ENCODE measurements at places on chromosomes 4 and X.
A peak's percentile ranks its signal among the peaks of the same experiment; 100 is the strongest.

DNA sequence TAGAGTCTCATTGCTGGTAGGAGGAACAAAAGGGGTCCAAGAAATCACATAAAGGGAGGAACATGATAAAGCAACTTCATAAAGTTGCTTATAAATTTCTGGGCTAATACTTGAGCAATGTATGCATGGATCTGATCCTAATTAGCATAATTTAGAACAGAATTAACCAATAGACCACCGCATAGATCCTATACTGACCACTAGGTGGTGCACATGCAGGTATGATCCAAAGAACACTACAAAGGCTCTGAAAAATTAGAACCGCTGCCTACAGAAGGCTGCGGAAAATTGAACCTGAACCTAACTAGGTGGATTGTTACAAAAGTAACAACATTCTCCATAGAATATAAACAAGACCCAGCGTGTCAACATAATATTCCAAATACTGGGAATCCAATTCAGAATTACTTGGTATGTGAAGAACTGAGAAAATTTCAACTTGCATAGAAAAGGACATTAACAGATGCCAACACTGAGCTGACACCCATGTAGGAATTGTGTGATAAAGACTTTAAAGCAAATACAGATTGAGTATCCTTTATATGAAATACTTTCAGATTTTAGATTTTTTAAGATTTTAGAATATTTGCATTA lies 23.3 kb downstream of the BRCC3 start:
- DNase-seq = peak; percentile 71

DNA sequence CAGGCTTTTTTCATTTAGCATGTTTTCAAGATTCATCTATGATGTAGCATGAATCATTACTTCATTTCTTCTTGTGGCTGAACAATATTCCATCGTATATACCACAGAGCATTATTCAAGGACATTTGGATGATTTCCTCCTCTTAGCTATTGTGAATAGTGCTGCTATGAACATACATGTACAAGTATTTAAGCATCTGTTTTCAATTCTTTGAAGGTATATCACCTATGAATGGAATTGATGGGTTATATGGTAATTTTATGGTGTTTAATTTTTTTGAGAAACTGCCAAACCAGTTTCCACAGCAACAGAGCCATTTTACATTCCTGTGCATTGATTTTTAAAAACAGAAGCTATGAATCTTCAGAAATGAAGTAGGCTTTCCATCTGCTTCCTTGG lies 36.1 kb upstream of the WDR19 start:
- DNase-seq = no peak

- DNase-seq = no peak
Observed at GRCh38 chr4:76449362-76449767, 14.3 kb downstream of the SHROOM3 start.

- DNase-seq = no peak
Observed at GRCh38 chrX:149467461-149467860, 37.6 kb downstream of the IDS start.

DNA sequence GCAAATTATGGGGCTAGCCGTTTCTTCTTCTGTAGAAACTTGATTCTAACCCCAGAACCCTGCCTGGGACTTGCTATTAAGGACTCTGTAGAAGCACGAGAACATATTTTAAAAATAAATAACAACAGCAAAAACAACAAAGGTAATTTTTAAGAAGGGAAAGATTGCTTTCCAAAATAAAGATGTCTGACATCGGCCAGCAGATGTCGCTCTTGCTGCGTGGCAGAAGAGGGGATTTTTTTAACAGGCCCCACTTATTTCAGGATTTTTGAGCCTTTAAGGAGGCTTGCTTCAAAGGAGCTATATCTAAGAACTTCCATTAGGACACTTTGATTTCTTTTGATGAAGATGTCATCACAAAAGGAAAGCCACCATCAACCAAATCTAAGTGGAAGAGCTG lies 62.8 kb upstream of the EGFL6 start:
- DNase-seq = peak; percentile 74

DNA sequence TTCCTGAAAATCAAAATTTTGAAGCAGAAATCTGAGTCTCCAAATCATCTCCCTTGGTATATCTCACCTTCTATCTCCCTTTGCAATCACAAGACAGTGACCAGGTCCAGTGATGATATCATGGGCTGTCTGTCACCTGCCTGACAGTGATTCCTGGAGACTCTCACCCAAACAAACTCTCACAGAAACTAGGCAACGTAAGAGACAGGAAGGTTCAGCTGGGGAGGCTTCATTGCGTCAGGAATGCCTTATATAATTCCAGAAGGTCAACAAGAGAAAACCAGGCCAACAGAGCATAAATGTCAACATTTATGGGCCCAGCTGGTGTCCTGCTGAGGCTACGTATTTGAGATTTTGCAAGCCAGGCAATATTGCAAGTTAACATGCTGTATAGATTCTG lies 412.7 kb downstream of the KCNIP4 start:
- DNase-seq = no peak

GRCh38 chr4:78781924-78782323 lies 5.8 kb downstream of the BMP2K start:
- no peak for DNase-seq

- DNase-seq = peak; percentile 65
Observed at GRCh38 chrX:46837558-46838485, 979 bp downstream of the RP2 start.

DNA sequence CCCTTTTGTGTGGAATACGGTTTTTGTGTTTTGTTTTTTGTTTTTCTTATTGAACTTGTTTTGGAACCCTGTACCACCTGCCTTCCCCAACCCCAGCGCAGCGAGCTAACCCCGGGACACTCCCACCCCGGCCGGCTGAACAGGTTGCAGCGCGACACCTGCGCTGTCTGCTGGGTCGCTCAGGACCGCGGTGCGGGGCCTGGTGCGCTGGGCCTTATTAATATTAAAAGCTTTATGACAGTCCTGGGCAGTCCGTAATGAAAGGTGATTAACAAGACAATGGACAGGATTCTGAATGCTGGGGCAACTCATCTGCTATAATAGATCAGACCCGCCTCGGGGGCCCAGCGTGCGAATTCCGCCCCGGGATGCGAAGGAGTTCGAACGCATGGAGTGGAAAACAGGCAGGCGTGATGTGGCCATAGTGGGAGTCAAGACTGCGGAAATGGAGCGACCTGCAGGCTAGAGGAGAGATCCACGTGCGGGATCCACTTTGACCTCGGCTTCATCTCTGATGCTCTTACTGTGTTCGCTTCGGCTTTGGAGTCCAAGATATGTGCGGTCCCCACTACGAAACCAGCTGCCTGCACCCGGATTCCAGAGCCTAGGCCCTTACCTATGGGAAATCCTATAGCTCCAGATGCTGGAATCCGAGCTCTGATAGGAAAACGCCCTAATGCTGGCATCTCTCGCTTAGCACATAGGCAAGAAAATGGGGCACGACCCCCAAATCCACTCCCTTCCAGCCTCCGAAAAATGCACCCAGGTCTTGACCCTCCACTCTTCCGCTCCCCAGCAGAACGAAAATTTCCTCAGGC lies 69.0 kb upstream of the TMEM33 start:
- no peak for DNase-seq

- DNase-seq = no peak
Observed at GRCh38 chrX:150700107-150700506, 6.9 kb downstream of the MTMR1 start.

DNA sequence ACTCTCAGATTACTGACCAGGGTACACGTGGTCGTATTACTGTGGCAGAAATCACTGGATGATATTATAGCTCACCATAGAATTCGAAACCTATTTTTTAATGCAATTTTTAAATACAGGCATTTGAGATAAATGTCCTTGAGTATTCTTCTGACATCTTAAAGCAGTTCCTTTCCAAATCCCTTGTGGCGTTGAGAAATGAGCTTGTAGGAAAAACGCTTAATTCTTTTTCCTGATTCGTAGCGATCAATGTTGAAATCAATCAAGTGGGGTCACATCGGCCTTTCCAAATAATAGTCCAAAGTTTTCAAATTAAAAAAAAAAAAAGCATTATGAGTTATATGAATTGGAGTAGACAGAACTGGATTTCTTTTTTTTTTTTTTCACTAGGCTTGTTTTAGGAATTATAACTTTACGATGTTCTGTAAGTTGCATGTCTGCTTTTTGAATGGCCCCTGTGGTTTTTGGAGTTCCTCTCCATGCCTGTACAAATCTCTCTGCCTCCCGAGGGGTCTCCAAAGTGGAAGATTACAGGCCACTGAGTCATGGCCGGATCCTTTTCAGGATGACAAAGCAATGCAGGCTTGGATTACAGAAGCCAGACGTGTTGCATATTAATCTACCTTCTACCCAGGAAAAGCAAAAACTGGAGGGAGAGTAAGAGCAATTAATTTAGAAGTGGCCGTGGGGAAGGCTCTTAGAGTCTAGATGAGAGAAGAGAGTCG lies 226.1 kb downstream of the SHOX start:
- DNase-seq = no peak

DNA sequence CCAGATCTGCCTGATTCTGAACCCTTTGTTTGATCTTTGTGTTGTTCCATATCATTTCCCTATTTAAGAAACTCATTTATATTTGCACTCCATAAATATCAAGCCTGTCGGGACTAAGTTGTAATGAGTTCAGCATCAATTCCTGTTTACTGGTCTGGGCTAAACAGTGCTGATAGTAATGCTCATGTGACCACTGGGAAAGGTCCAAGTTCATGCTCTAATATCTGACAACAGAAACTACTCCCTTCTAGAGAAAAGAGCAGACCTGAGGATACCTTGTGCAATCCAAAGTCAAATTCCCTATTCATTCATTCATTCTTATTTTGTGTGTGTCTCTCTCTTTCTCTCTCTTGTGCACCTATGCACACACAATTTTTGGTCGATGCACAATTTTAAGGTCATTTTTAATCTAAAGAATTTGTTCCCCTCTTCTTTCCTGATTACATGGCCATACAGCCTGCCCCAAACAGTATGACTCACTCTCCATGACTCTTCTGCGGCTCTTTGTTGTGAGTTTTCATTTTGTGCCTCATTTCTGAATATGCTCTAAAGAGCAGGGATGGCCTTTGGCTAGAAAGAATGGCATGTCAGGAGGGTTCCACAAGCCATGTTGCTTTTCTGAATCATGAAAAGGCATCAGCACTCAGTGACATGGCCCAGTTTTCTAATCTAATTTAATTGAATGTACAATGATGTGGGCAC lies 664.3 kb downstream of the RPA4 start:
- no peak for DNase-seq

GRCh38 chr4:189804894-189805293 lies 135.8 kb upstream of the FRG1 start:
- peak; percentile 70 for DNase-seq

- DNase-seq = no peak
Observed at GRCh38 chrX:16559206-16559619, 90.7 kb upstream of the S100G start.

- no peak for DNase-seq
Observed at GRCh38 chr4:46993075-46994006, at the start of gene GABRA4. Gene GABRA4 (minus strand): TSS chr4:46993581. CDS start chr4:46993424, 157 bp downstream.

DNA sequence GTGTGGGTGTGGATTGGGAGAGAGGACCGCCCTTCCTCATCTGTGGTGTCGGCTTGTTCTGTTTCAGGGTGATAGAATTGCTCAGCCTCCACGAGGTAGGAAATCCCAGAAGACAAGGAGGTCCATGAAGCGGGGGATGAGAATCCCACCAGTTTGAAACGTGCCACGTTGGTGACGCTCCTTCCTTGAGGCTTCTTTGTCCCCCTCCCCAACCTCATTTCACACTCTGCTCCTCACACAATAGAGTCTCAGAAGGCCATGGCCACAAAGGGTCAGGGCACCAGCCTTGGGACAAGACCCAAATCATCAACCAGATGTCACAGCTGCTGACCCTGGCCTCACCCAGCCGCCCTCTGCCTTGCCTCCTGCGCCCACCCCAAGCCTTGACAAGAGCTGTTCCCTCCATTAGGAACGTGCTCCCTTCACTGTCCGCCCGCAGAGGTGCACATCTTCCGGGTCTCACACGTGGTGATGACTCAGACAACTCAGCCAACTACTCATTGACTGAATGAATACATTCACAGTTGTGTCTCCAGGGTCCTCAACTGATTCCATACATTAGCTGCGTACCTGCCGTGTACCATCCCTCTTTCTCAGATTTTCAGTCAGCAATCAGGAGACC lies 18.3 kb downstream of the BLOC1S4 start:
- DNase-seq = peak; percentile 56

GRCh38 chr4:72011906-72012305 lies 19.9 kb upstream of the NPFFR2 start:
- DNase-seq = no peak

GRCh38 chr4:123301923-123302322 lies 94.7 kb upstream of the SPRY1 start:
- DNase-seq = no peak

DNA sequence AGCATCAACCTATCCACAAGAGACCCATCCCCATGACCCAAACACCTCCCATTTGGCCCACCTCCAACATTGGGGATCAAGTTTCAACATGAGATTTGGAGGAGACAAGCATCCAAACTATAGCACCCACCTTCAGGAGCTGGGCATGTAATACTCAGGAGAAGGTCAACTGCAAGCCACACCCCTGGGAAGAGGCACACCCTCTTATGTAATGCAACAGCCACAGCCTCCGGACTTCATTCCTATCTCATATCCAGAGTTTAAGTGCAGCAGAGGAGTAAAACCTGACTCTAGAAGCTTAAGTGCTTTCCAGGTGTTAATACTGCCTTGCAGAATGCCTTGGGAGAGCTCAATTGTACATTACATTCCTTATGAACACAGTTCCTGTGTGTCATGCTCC lies 197.4 kb downstream of the PTTG2 start:
- no peak for DNase-seq

- DNase-seq = peak; percentile 79
Observed at GRCh38 chr4:77308843-77309242, 151.8 kb downstream of the CCNG2 start.

GRCh38 chrX:2351999-2352995 lies 148.5 kb downstream of the DHRSX start:
- DNase-seq = no peak
